ENCODE measurements at places on chromosomes 7 and 10. TPM values are rescaled to one million over a fixed set of nuclear protein-coding genes. Genes with fewer than 3 reads are reported as not detected.

SEMA3E gene
- 5.3 TPM for total RNA-seq

KCND2 gene
- total RNA-seq: 1.5 TPM

TBXAS1 gene
- total RNA-seq: 128 TPM

BTBD16 gene
- not detected for total RNA-seq

PLEKHS1 gene
- total RNA-seq: not detected

UCMA gene
- not detected for total RNA-seq

OPN1SW gene
- total RNA-seq: not detected

CALHM3 gene
- total RNA-seq: not detected

ELMO1 gene
- 97.1 TPM for total RNA-seq

SLC18A2 gene
- total RNA-seq: not detected

CTNNA3 gene
- total RNA-seq: 0.22 TPM

ZNF365 gene
- total RNA-seq: not detected

STEAP2 gene
- total RNA-seq: 10.5 TPM

OR13A1 gene
- not detected for total RNA-seq

HELLS gene
- 8.5 TPM for total RNA-seq

EPO gene
- total RNA-seq: not detected

COL1A2 gene
- total RNA-seq: 320 TPM

EN2 gene
- not detected for total RNA-seq

CYP3A7 gene
- not detected for total RNA-seq

PTPN20 gene
- total RNA-seq: 1.2 TPM

ICA1 gene
- total RNA-seq: 20.9 TPM

SYT15 gene
- total RNA-seq: 4.2 TPM

PLXDC2 gene
- 47.7 TPM for total RNA-seq

POLD2 gene
- total RNA-seq: 45.6 TPM

SVOPL gene
- total RNA-seq: not detected

H2AZ2 gene
- total RNA-seq: 90.1 TPM

TRIM50 gene
- total RNA-seq: 0.34 TPM

LIPK gene
- total RNA-seq: not detected

SPDYE9 gene
- total RNA-seq: not detected

CREB5 gene
- total RNA-seq: 16.3 TPM

ACTL6B gene
- not detected for total RNA-seq

CCDC146 gene
- 15.2 TPM for total RNA-seq

SHTN1 gene
- 20.4 TPM for total RNA-seq

GATA3 gene
- 5.4 TPM for total RNA-seq

SPDYE2 gene
- not detected for total RNA-seq

NAT16 gene
- not detected for total RNA-seq

PTPRN2 gene
- total RNA-seq: 3.4 TPM

OR2A12 gene
- total RNA-seq: not detected

VGF gene
- not detected for total RNA-seq

PAPSS2 gene
- total RNA-seq: 63.9 TPM

ARL5B gene
- total RNA-seq: 15.2 TPM

SFTPA1 gene
- not detected for total RNA-seq

DLX6 gene
- not detected for total RNA-seq

PCDH15 gene
- not detected for total RNA-seq

ADCY1 gene
- 3.1 TPM for total RNA-seq

CALHM2 gene
- total RNA-seq: 111 TPM

GSTO2 gene
- total RNA-seq: 0.82 TPM

CABCOCO1 gene
- total RNA-seq: 0.82 TPM

FZD8 gene
- 0.85 TPM for total RNA-seq

PRKG1 gene
- total RNA-seq: 9.8 TPM

H2BK1 gene
- total RNA-seq: not detected

TSPAN13 gene
- 62.8 TPM for total RNA-seq

ENTPD1 gene
- total RNA-seq: 21.8 TPM

Measured in subcutaneous adipose tissue (tissue), 4 donors.